ENCODE measurements at places on chromosomes 13 and 19.

DNA sequence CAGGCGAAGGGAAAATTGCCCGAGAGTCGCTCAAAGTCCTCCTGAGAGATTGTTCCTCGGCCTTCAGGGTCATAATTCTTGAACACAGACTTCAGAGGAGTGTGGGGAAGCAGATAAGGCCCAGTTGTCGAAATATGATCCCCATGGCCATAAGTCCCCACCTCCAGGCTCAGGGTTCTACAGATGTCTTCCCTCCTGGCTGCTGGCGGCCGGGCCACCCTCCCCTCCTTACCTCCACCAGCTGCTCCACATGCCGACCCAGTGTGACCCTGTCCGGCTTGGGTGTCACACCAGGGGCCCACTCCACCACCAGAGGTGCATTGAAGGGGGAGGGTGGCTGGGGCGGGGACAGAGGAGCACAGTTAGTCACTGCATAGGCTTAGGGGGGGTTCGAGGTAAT, 10.1 kb downstream of the FAM98C start:
- peaks cover 11% of the 10 kb centered on the region for H3K4me1 ChIP-seq
- peaks cover 5% of the 10 kb centered on the region for H3K36me3 ChIP-seq
- H3K27ac ChIP-seq = no peak overlapping the region

- no peak overlapping the region for H3K27ac ChIP-seq
- H3K36me3 ChIP-seq = no peaks in the 10 kb centered on the region
- DNase-seq = no peak
- no peaks in the 10 kb centered on the region for H3K27me3 ChIP-seq
- H3K4me3 ChIP-seq = no peak overlapping the region
Observed at GRCh38 chr13:22967669-22968068, 213.1 kb upstream of the SGCG start.

DNA sequence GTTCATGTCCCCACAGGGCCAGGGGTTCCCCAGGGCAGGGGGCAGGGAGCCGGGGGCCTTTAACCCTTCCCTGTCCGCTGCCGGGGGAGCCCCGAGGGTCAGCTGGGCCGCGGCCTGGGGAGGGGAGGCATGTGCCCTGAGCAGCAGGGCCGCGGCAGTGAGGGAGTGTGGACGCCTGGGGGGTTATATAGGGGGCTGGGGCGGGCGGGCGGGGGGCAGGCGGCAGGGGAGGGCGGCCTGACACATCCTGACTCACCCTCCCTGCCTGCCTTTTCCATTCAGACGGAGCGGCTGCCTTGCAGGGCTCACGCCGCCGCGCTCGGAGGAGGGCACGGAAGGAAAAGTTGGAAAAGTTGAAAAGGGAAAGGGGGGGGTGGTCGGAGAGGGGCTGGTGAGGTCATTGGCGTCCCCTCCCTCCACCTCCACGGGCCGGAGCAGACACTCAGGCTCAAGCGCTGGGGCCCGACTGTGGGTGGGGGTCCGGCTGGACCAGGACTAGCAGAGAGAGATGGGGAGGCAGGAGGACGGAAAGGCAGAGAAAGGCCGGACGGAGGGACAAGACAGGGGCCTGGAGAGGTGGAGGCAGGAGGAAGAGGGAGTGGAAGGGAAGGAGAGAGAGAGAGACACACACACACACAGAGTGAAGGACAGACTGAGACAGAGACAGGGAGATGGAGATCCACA, at the start of gene IL11:
Gene IL11, minus strand, starts transcription at position 159 of the 684 bp plus-strand sequence. Its CDS starts 153 bp downstream, at position 6.
- H3K27ac ChIP-seq = peak within 1 kb of the TSS; percentile 81
- H3K36me3 ChIP-seq = no peaks in the 10 kb centered on the region
- H3K27me3 ChIP-seq = peaks cover 77% of the 10 kb centered on the region
- peak within 1 kb of the TSS; percentile 74 for H3K4me3 ChIP-seq

- DNase-seq = no peak
- no peak overlapping the region for H3K27ac ChIP-seq
- no peaks in the 10 kb centered on the region for H3K36me3 ChIP-seq
- H3K4me1 ChIP-seq = peaks cover 6% of the 10 kb centered on the region
- H3K27me3 ChIP-seq = no peaks in the 10 kb centered on the region
Observed at GRCh38 chr19:48664476-48664875, 8.3 kb downstream of the NTN5 start.

DNA sequence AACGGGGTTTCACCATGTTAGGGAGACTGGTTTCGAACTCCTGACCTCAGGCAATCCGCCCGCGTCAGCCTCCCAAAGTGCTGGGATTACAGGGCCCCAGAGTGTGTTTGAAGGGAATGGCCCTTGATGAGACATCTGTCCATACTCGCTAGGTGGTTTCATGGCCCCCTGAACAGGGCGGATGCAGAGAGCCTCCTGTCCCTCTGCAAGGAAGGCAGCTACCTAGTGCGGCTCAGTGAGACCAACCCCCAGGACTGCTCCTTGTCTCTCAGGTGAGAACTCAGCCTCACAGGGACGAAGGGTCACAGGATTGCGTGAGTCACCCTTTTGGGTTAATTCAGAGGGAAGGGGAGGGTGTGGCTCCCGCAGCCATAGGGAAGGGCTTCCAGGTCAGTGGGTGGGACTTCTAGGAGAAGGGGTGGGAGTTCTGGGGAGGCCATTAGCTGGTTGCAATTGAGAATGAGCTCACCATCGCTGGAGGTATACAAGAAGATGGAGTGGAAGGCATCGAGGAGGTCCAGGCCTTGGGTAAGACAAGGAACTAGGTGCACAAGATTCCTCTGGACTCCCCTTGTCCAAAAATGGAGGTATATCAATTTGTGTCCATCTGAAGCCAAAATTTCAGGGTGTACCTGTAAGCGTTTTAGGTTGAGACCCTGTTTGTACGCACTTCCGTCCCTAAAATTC, 9.2 kb downstream of the SHD start:
- no peak overlapping the region for H3K27ac ChIP-seq
- H3K27me3 ChIP-seq = peaks cover 22% of the 10 kb centered on the region
- H3K4me1 ChIP-seq = peaks cover 3% of the 10 kb centered on the region
- no peaks in the 10 kb centered on the region for H3K36me3 ChIP-seq

- H3K4me3 ChIP-seq = peak overlapping the region; percentile 95
- peak overlapping the region; percentile 89 for H3K27ac ChIP-seq
- peak; percentile 74 for DNase-seq
Observed at GRCh38 chr19:46718157-46718933, 1.4 kb upstream of the PRKD2 start.

- H3K27me3 ChIP-seq = peaks cover 8% of the 10 kb centered on the region
- H3K4me3 ChIP-seq = no peak overlapping the region
- peaks cover 13% of the 10 kb centered on the region for H3K36me3 ChIP-seq
Observed at GRCh38 chr19:47005873-47006272, 13.8 kb upstream of the NPAS1 start.
